ENCODE measurements at places on chromosomes 5 and 9.
A peak's percentile ranks its signal among the peaks of the same experiment; 100 is the strongest.

- no peak for DNase-seq
These were observed 29.7 kb downstream of the DAPK1 start for GRCh38 chr9:87527211-87527916.

- no peak for DNase-seq
These were observed 42.0 kb upstream of the PITX1 start for GRCh38 chr5:135076051-135076491.

DNA sequence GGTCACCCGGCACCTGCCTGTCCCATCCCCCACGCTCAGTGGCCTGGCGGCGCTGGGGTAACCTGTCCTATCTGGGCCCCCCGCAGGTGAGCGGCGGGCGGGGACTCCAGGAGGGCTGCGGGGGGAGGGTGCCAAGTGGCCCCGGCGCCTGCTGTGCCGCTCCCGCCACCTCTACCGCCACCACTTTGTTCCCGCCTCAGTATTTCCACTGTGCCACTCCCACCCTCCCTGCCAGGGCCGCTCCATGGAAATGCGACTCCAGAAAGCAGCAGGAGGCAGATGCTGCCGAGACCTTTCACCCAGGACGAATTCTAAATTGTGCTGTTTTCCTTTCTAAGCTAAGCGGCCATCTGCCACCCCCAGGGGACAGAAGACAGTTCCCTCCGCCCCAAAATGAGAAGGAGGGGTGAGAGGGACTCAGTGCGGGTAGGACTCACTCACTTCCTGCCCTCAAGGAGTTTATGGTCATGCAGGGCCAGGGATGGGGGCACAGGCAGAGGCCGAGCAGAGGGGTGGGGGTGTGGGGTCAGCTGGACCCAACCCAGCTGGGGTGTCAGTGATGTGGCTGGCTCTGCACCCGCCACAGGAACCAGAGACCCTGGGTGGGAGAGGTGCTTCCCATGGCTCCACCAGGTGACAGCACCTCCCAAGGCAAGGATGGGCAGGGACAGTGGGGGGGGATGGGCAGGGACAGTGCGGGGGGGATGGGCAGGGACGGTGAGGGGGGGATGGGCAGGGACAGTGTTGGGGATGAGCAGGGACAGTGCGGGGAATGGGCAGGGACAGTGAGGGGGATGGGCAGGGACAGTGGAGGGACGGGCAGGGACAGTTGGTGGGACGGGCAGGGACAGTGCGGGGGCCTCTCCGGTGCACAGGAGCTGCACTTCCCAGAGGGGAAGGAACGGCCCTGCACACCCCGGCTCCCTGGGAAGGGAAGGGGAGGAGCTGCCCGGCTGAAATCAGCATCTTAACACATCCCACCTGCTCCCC lies 17.8 kb downstream of the NOTCH1 start:
- DNase-seq, result peak; percentile 21

DNA sequence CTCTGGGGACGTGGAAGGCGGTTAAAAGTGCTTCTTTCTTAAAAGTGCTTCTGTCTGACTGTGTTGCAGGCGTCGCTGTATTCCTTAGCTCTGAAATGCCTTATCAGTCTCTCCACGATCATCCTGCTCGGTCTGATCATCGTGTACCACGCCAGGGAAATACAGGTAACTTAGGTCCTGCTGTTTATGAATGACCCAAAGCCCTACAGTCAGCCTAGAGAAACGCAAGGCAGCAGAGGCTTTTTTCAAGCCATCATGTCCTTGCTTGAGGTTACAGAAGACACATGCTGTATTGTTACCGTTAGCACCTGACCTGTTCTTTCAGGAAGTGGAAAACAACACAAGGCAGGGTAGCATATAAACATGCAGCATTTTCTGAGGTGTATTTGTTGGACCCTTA lies 2.0 kb downstream of the KCNN2 start:
- DNase-seq, result no peak

DNA sequence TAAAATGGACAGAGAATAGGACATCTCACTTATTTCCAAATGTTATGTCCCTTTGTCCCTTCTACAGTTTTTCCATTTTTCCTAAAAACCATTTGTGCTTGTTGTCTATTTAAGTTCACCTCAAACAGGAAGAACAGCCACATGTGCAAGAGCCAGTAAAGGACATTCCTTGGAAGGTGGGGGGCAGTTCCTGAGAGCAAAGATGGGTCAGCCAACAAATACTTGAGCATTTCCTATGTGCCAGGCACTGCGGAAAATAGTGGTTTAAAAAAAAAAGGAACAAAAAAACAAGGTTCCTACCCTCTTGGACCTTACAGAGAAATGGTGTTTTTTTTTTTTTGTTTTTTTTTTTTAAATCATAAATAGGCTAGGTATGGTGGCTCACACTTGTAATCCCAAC lies 26.8 kb downstream of the ANP32B start:
- DNase-seq, result no peak

DNA sequence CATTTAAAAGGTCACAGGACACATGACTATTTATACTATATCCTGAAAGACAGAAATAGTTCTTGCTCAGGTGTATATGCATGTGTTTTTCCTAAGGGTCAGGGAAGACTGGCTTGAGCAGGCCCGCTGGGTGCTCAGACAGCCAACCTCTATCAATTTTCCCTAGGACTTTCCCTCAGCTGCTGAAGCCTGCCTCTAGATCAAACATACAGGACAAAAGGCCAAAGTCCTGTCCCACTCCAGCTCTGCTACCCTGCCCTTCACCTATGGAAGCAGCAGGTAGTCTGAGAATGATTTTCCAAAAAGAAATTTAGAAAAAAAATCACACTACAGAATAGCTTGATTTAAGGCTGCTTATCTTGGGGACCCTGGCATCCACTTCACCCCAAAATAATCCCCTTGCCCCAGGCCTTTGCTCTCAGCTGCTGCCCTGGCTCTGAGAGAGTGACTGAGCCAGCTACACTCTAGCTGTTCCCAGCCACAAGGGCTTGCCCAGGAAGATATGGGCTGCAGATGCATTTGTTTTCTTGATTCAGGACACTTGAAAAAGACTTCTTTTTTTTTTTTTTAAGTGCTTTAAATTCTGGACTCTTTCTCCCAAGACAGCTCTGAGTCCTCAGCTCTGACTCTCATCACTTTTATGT lies 42.5 kb downstream of the KLHL3 start:
- no peak for DNase-seq

Measured in NCI-H2227 treated with DMSO at 0.1 percent for 48 hours (cell line).